Femur (tissue), 1 donor: ENCODE measurements at places on chromosomes 7 and 10.

- no peak for DNase-seq
Observed at GRCh38 chr7:70935311-70935710, 196.6 kb upstream of the GALNT17 start.

DNA sequence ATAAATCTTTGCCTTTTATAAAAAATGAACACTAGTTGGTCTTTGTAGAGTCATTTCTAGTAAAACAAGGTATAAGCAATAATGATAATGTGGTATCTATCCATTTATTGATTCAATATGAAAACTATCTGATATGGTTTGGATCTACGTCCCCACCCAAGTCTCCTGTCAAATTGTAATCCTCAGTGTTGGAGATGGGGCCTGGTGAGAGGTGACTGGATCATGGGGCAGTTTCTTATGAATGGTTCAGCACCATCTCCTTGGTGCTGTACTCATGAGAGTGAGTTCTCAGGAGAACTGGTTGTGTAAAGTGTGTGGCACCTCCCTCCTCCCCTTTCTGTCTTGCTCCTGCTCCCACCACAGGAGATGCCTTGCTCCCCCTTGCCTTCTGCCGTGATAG is 288.8 kb downstream of the CACNA2D1 start:
- no peak for DNase-seq

DNA sequence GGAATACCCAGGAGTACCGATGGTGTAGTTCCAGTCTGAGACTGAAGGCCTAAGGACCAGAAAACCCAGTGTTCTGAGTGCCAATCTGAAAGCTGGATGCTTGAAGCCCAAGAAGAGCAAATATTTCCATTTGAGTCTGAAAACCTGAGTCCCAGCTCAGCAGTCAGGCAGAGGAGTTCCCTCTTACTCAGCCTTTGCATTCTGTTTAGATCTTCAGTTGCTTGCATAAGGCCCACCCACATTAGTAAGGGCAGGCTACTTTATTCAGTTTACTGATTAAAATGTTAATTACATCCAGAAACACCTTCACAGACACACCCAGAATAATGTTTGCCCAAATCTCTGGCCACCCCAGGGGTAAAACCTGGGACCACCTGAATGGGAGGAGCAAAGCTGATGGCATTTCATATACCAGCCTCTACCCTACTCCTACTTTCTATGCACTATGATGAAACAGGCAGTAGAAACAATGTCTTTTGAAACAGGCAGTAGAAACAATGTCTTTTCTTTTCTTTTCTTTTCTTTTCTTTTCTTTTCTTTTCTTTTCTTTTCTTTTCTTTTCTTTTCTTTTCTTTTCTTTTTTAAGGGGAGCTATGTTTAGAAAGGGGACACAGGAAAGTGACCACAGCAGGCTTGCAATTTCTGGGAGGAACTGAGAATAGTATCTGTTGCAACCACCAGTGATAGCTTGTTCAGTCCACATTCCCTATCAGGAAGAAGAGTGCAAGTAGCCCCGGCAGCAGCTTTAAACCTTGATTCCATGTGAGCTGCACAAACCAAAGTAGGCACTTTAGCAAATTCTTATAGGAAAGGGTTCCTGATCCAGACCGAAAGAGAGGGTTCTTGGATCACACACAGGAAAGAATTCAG is 30.6 kb downstream of the FAM237B start:
- no peak for DNase-seq

- DNase-seq: peak; percentile 49
Observed at GRCh38 chr10:87505366-87506111, 846 bp downstream of the MINPP1 start.

DNA sequence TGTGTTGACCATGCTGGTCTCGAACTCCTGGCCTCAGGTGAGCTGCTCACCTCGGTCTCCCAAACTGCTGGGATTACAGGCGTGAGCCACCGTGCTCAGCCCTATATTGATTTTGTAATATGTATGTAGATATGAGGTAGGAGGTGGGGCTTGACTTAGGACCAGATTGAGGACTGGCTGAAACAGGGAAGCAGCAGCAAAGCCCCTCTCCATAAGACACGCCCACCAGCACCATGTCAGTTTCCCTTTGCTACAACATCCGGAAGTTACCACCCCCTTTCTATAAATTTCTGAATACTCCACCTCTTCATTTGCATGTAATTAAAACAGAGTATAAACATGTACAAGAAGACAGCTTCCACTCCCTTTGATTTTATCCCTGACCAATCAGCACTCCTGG is 47.9 kb upstream of the MYL10 start:
- no peak for DNase-seq

DNA sequence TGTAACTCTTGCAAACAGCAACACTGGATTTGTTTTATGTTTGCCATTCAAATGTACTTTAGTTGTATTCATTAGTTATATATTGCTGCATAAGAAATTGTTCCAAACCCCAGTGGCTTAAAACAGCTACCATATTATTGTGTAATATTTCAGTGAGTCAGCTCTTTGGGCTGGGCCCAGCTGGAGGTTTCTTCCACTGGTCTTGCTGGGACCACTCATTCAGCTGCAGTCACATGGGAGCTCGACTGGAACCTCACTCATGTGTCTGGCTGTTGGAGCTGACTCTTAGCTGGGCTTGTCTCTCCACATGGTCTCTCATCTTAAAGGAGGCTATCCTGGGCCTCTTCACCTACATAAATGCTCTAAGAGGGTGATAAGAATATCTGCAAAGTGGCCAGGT is 23.2 kb upstream of the PIP4K2A start:
- no peak for DNase-seq

GRCh38 chr10:36089790-36090440 is 447.8 kb upstream of the FZD8 start:
- DNase-seq: peak; percentile 43

DNA sequence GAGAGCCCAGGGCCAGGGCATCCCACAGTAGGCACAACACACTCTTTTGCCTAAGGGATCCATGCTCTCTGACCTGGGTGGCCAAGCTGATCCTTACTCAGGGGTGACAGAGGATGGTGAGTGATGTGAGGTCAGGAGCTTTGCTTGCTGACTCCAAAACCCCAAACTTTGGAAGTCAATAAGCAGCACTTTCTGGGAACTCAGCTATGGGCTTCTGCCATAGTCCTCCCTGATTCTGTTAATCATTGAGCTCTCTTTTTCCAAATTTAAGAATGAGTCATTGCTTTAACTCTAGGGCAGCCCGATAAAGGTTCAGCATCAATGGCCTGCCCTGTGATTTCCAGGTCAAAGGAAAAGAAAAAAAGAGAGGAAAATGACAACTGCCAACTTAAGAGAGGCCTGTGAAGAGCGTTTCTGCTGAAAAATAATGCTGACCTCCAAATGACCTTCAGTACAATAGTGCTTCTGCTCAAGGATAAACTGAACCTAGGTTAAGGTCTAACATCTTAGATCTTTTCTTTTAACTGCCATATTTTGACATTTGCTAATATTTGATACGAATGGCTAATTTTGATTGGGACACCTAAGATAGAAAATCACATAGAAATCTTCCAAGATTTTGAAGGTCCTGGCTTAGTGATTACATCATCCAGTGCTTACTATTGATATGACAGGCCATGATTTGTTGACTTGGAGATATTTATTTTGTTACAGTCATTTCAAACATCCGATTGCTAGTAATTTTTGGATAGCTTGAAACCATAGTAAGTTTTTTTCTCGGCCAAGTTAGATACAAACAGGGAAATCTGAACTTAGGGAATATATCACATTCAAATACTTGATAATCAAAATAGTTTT is 20.8 kb upstream of the RELN start:
- DNase-seq: no peak

DNA sequence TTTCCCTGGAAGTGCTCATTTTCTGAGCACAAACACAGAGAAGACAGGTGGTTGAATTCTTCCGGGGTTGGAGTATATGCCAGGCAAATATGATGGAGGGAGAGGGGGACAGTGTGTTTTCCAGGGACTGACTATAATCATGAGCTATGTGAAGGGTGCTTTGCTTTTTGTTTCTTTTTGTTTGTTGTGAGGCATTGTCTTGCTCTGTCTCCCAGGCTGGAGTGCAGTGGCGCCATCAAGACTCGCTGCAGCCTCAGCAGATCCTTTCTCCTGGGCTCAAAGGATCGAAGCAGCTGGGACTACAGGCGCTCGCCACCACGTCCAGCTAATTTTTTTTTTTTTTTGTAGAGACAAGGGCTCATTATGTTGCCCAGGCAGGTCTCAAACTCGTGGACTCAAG is 47.3 kb upstream of the CPN1 start:
- DNase-seq: no peak

DNA sequence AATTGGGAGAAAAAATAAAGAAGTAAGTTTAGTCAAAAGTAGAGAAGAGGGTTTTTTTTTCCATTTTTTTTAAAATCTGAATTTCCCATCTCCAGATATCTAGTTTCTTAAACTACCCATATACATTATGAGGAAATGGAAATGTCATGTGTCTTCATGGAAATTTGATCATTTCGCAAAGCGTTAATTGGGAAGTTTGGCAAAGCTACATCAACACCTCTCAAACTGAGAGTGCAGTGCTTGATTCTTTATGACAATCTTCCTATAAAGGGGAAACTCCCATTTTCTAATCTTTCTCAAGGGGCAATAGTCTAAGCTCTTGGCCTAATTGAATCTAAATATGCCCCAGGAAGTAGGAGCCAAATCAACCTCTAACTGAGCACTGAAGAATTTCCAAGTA is 110.4 kb upstream of the INHBA start:
- DNase-seq: no peak

DNA sequence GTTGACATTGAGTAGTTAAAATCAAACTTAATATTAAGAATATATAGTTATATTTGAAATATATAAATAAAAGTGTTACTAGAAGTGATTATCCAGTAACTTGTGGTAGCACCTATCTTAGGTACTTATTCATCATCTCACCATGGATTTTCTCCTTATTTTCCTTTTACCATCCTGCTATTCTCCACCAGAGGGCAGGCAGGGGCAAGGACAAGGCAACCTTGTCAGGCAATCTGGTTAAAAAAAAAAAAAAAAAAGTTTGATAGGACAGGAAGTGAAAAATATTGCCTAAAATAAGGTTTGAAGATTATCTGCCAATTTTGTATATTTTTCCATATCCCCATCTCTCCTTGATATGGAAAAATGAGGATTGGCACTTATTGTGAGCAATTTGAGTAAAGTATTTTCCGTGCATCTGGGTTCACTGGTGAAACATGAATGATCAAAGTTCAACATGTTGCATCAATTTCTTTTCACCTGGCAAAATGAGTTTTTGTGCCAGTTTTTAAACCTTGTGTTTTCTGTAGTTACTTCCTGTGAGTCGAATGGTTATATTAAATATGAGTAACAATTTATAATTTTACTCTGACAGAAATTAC is 256.7 kb downstream of the AGMO start:
- DNase-seq: no peak

DNA sequence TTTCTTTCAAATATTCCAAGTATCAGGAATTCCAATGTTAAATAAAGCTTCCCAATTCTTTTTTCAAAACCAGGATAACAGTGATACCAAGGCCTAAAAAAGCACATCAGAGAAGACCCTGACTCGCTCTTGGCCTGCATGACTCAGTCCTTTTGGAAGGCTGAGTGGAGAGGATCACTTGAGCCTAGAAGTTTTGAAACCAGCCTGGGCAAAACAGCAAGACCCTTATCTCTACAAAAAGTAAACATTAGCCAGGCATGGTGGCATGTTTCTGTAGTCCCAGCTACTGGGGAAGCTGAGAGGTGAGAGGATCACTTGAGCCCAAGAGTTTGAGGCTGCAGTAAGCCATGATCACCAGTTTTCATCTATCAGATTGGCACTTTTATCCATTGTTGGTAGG is 18.7 kb downstream of the NFE2L3 start:
- no peak for DNase-seq

DNA sequence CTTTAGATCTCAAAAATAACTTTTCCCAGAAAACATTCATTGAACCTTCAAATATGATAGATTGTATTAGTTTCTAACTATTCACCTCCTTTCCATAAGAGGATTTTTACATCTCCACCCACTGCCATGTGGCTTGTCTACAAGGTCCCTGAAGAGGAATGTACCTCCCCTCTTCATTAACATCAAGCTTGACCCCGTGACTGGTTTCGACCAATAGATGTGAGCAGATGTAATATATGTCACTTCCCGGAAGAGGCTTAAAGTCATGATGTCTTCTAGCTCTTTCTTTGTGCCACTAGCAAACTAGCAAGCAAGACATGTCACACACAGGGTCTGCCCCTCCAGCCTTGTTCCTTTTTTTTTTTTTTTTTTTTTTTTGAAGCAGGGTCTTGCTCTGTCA is 6.9 kb downstream of the BAZ1B start:
- DNase-seq: no peak

- DNase-seq: peak; percentile 66
Observed at GRCh38 chr10:95290461-95291364, at the start of gene PDLIM1. Gene PDLIM1, minus strand, starts transcription at chr10:95291003. Its CDS starts 88 bp downstream, at chr10:95290915.

DNA sequence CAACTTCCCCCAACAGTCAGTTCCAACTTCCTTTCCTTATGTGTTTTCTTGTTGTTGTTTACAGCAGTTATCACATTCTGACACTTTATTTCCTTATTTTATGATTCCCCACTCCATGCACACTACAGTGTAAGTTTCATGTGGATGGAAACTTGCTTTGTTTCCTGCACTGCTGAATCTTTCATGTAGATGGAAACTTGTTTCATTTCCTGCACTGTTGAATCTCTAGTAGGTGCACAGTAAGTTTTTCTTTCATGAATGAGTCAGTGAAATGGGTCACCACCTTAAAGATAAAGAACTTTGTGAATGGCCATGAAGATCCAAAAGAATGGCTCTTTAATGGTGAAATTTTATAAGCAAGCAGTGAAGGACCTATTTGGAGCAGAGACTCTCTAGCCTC is 61.4 kb downstream of the SHOC2 start:
- no peak for DNase-seq

- no peak for DNase-seq
Observed at GRCh38 chr10:3704565-3705325, 80.3 kb downstream of the KLF6 start.

DNA sequence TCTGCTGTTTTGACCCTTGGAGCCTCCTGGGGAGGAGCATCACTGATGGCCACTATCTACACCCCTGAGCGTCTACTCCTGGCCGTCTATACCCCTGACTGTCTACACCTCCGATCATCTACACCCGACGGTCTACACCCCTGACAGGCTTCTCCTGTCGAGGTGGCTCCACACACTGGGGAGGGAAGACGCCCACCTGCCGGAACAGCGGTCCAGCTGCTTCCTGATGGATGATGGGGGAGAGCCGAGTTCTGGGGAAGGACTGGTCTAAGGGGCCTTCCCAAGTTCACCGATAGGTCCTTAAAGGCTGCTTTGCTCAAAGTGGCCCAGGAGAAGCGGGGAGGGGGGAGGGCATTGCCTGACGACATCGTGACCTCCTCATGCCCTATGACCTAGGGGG is 39.4 kb downstream of the GBX1 start:
- no peak for DNase-seq

- no peak for DNase-seq
Observed at GRCh38 chr10:29279779-29280487, 8.9 kb upstream of the LYZL1 start.

GRCh38 chr7:24370541-24370940 is 86.6 kb downstream of the NPY start:
- DNase-seq: no peak
